ENCODE measurements at places on chromosomes 11 and 22. TPM values are rescaled to one million over a fixed set of nuclear protein-coding genes. Genes with fewer than 3 reads are reported as not detected.

Gene NAALADL1
- total RNA-seq: 15.6 TPM

Gene OSBPL5
- 35.0 TPM for total RNA-seq

Gene PRRG4
- 21.7 TPM for total RNA-seq

Gene GSTP1
- total RNA-seq: 540 TPM

GRCh38 chr22:48783821-48784266, 1043.8 kb downstream of the BRD1 start:
- no peak for DNase-seq

DNA sequence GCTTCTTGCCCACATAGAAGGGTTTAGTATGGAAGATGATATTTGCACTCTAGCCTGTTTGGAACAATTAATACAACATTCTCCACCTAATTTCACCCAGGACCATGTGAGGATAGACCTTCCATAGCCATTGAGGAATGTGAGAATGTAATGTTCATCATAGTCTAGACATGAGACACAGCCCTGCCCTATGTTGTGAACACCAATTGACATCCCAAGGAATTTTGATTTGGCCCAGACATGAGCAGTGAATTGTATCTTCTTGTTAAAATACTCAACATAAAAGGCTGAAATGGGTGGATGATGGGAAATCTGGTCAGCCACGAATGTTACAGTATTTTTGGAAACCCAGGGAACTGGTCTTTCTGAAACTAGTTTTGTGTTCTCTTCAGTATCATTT, 892.3 kb upstream of the CHORDC1 start:
- DNase-seq: no peak

DNA sequence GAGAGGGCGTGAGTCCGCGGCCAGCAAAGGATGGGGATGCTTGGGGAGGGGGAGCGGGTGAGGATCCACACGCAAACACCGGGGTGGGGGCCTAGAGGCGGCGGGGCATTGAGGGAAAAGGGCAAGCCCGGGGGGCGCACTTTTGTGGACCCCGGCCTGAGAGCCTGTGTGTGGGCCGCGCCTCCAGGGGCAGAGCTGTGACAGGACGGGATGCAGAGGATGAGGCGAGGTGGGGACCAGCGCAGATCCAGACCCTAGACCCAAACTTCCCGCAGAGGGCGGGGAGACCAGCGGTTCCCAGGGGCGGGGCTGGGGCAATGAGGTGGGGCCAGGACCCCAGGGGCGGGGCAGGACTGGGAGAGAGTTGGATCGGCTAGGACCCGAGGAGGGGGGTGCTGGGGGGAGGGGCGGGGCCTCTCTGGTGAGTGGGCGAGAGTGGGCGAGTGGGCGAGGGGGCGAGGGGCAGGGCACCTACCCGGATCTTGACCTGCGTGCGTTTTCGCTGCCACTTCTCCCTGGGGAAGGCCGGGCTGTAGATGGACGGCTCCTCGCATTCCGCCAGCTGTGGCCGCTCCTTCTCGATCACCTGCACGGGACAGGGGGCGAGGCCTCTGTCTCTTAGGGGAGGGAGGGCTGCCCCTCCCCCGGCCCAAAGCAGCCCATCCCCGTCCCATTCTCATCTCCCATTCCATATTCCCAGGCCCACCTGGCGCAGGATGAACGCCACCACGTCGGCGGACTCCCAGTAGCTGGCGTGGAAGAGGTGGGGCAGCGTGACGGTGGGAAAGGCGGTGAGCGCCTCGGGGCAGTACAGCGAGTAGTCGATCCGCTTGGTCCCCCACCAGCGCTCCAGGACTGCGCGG, 10.6 kb downstream of the PITPNM1 start:
- no peak for DNase-seq

GRCh38 chr11:10747733-10748132, 3.3 kb upstream of the CTR9 start:
- DNase-seq: no peak

- no peak for DNase-seq
These were observed 866 bp downstream of the GP1BB start for GRCh38 chr22:19723983-19724827.

DNA sequence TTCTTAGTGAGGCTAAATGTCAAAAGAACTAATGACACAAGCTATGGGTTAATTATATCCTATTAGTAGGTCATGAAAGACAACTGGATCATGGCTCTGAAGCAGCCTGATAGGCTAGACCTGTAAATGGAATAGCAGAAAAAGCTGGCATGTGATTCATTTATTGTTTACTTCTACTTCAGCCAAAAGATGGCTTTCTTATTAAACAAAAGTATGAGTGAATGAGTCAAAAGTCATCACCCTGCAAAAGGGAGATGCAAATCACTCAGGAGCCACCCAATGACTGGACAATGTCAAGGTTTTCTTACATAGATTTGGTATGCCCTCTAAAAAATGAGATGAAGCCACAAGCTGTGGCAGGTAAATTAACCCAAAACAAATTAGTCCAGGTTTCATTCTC, 138.0 kb downstream of the TRPC6 start:
- no peak for DNase-seq

GRCh38 chr11:20192641-20193040, 32.4 kb upstream of the DBX1 start:
- no peak for DNase-seq
